Central memory CD4-positive, alpha-beta T cell (primary cell): ENCODE measurements at places on chromosomes 2 and 18.

GRCh38 chr2:45588158-45588829 is 22.8 kb downstream of the SRBD1 start:
- no peak for DNase-seq

- no peak for DNase-seq
These were observed 302.3 kb upstream of the VWC2L start for GRCh38 chr2:214108598-214108997.

- DNase-seq, result no peak
These were observed 2082.3 kb upstream of the CELF4 start for GRCh38 chr18:39647627-39648534.

DNA sequence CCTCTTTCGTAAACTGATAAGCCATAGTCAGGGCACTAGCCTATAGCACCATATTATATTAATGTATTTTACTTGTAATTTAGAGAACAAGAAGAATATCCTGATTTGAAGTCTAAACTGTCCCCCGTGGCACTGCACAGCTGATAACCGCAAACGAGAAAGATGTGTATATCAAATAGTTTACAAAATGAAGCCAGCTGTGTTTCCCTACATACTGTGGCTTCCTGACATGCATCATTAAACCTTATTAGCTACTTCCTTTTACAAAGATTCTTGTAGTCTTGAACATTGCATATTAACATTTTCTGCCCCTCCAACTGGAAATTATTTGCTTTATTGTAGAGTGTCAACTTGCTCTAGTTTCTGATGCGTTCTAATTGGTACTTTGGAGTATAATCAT is 153.5 kb upstream of the NFATC1 start:
- no peak for DNase-seq

GRCh38 chr2:20631617-20632307 is 19.1 kb downstream of the HS1BP3 start:
- DNase-seq, result no peak

- DNase-seq, result no peak
These were observed 509.2 kb upstream of the ID2 start for GRCh38 chr2:8172661-8173060.

DNA sequence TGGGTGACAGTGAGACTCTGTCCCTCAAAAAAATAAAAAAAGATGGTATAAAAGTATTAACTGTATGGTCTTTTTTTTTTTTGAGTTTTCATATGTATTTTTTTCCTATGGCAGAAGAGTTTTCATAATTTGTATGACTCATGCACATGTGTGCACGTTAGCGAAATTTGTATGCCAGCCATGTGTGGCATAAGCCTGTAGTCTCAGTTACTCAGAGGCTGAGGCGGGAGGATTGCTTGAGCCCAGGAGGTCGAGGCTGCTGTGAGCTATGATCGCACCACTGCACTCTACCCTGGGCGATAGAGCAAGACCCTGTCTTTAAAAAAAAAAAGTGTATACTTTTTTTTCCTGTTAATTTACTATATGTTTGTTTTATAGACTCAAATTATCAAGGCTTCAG is 160.8 kb downstream of the TGIF1 start:
- no peak for DNase-seq

GRCh38 chr18:46660957-46661749 is 4.1 kb upstream of the LOXHD1 start:
- DNase-seq, result no peak

DNA sequence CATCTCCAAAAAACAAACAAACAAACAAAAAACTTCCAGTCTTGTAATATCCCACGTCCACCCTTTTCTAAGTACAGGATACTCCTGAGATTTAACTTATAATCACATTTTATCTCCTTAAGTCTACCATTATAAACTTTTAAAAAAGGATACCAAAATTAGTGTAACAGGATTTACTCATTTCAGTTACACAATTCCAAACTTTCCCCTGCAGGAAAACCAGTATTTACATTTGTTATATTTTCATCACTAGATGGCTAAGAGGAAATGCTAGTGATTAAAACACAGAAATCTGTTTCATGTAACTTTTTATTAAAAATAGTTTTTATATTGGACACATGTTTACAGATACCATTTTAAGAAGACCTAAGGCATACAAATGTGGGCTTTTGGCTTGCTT is 27.5 kb downstream of the CFAP36 start:
- no peak for DNase-seq

DNA sequence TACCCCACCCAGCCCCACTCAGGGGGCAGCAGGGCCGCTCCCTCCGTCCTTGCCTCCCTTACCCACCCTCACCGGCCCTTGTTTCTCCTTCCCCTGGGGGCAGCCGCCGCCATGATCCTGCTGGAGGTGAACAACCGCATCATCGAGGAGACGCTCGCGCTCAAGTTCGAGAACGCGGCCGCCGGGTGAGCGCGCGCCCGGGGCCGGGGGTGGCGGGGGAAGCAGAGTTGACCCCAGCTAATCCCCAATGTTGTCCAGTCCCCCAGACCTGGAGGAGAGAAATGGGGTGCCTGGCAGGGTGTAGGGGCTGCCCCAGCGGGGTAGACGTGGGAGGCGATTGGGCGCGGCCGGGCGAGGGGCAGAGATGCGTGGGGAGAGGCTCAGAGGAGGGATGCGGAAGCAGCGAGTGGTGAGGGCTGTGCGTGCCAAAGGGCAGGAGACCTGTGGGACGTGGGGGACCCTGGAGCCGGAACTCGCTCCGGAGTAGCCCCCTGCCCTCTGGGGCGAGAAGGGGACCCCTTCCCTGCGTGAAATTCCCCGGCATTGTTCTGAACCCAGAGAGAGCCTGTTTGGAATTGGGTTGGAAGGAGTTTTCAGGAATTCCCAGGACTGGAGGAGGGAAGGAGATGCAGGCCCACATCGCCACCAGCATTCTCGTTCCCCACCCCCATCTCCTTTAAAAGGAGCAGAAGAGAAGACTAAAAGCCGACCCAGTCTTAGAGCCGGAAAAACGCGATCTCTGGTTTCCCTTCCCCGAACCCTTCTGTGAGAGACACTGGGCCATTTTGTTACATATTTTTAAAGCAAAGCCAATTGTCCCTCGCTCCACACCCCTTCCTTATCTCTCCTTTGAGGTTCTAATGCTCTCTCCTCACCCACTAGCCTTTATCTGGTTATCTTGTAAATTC is 625 bp downstream of the ARPC2 start:
- peak; percentile 58 for DNase-seq

DNA sequence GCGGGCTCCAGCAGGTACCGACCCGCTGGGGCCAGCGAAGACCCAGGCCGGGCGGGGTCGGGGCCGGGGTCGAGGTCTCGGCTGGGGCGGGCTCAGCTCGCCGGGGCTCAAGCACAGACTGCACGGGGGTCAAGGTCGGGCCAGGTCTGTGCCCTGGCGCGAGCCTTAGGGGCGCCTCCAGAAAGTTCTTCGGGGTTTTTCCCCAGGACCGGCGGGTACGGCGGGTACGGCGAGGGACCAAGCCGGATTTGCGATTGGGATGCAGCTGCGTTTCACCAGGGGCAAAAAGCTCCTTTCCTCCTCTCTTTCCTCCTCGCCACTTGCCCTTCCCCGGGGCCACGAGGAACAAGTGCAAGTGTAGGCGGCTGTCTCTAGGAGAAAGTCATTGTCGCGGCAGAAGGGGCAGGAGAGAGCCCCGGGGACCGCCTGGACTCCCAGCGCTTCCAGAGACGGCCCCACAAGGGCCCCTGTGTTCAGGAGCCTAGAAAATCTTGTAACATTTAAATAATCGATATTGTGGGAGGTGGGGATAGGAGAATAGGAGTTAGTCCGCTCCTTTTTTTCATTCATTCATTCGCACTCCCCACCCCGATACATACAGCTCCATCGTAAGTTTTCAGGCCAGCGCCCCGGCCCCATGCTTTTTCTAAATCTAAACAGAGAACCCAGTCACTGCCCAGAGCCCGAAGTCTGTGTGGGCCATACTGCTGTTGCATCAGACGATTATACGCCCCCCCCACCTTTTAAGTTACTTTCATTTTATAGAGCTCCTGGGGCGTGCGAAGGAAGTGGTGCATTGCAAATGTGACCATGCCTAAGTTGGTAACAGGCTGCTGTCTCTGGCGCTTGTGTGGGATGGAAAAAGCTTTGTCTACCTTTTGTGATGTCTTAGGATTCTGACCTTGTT is 679 bp downstream of the PMAIP1 start:
- peak; percentile 73 for DNase-seq

GRCh38 chr2:103605071-103605780 is 843.4 kb downstream of the TMEM182 start:
- no peak for DNase-seq
